ENCODE measurements at places on chromosomes 5 and 9.

DNA sequence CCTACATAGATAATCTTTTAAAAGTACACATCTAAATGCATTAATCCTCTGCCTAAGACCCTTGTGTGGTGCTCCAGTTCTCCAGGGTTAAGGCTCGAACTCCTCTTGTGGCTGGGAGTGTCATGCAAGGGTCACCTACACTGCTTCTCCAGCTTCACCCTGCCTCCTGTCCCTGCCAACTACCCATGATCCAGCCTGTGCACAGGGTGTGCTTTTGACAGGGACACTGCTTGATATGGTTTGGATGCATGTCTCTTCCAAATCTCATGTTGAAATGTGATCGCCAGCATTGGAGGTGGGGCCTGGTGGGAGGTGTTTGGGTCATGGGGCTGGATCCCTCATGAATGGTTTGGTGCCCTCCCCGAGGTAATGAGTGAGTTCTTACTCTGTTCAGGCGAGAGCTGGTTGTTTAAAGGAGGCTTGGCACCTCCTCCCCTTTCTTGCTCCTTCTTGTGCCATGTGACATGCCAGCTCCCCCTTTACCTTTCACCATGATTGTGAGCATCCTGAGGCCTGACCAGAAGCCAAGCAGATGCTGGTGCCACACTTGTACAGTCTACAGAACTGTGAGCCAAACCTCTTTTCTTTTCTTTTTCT is 48.5 kb downstream of the SLC22A5 start:
- no peak for DNase-seq

GRCh38 chr9:107624234-107624948 is 134.8 kb upstream of the KLF4 start:
- no peak for DNase-seq

GRCh38 chr5:55601204-55601618 is 66.4 kb upstream of the PLPP1 start:
- peak; percentile 80 for DNase-seq

- DNase-seq, result no peak
Observed at GRCh38 chr5:99070822-99071221, 142.0 kb upstream of the CHD1 start.

DNA sequence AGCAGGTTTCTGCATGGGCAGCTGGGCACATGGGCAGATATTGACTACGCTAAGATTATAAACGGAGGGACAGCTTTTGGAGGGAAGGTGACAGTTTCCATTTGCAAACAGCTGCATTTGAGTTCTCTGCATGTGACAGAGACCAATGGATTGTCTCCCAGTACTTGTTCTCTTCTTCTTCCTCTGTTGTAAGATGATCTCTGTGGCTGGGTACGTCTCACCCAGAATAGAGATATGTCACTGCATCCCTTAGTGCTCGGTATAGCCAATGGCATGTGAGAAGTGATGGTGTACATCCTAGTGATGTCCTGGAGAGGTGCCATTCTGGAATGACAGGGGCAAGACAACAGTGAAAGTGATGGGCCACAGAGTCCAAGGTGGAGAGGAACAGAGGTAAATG is 171.3 kb downstream of the CFAP90 start:
- no peak for DNase-seq

- peak; percentile 13 for DNase-seq
Observed at GRCh38 chr5:10201223-10201868, 48.3 kb downstream of the ATPSCKMT start.

- no peak for DNase-seq
Observed at GRCh38 chr5:51650824-51651223, 267.6 kb downstream of the ISL1 start.

DNA sequence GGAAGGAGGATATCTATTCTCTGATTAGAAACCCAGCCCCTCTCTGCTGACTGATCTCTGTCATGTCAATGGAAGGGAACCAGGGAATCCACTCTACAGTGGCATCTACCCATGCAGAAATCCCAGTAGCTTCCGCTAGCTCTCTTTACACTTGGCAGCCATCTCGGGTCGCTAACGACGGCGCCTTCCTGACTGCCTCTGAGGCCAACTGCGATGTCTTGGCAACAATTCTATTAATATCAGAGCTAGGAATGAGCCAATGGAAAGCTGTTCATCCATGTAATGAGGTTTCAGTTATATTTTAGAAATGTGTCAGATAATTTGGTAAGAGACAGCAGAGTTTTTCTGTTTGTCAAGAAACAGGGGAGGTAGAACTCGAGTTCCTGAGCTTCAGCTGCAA is 67.6 kb upstream of the ATP10B start:
- no peak for DNase-seq

DNA sequence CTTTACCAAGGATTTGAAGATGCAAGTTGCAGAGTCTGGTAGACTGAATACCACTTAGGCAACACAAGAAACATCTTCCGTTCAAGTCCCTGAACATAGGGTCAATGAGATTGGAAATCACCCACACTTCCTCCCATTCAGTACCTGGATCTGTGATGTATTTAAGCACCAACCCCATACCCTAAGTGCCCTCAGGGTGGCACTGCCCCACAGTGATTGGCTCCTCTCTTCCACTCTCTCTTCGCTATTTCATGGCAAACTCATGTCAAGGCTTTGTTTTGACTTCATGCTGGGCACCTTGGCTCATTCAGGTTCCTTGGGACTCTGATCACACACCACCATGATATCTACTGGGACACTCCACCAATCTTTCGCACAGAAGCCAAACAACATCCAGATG is 53.7 kb downstream of the GGTA1 start:
- no peak for DNase-seq

Measured in eye (tissue), 1 donor.